ENCODE measurements at places on chromosomes 4 and X.
A peak's percentile ranks its signal among the peaks of the same experiment; 100 is the strongest.

DNA sequence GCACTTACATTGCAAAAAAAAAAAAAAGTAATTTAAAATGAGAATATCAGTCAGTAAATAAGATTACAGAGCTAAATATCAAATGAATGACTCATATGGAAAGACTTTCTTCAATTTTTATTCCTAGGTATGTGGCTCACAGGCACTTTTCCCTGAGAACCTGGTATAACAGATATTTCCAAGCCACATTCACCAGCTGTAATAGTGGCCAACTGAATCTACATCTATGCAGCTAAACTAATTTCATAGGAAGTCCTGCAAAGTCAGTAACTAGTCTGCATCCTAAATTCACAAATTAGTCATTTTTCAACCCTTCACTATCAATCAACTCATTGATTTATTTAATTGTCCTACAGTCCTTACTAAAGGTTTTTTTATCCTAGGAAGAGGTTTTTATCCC, 5.6 kb downstream of the PDE5A start:
- DNase-seq, result peak; percentile 73

- no peak for DNase-seq
These were observed 62.7 kb upstream of the GDPD2 start for GRCh38 chrX:70360366-70360765.

GRCh38 chr4:186078981-186079638, 10.2 kb downstream of the TLR3 start:
- peak; percentile 20 for DNase-seq

GRCh38 chrX:70052895-70053615, 3.3 kb upstream of the AWAT2 start:
- no peak for DNase-seq

- no peak for DNase-seq
These were observed 30.1 kb upstream of the CYSLTR1 start for GRCh38 chrX:78357342-78358055.

DNA sequence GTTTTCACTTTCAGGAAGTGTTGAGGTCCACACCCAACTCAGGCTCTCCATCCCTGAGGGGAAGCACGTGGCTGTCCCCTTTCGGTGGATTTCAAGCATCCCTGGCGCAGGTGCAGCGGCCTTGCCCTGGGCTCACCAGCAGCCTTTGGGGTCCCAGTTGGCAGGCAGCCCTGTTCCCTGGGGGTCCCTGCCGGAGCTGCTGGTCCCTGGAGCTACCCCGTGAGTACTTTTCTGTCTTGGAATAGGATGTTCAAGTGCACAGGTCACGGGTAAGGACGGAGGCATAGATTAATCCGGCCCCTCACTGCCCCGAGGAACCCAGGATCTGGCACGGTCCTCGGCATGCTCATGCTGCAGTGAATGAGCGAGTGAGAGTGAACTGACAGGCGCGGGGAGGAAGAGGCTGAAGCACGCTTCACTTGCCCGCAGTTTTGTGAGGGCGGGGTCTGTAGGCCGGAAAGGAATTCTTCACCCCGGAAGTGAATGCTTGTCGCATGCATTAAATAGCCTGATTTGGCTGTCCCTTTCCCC, 117.2 kb upstream of the FAT1 start:
- DNase-seq, result no peak

- DNase-seq, result peak; percentile 79
These were observed 236.7 kb upstream of the PGRMC2 start for GRCh38 chr4:128524311-128524710.

DNA sequence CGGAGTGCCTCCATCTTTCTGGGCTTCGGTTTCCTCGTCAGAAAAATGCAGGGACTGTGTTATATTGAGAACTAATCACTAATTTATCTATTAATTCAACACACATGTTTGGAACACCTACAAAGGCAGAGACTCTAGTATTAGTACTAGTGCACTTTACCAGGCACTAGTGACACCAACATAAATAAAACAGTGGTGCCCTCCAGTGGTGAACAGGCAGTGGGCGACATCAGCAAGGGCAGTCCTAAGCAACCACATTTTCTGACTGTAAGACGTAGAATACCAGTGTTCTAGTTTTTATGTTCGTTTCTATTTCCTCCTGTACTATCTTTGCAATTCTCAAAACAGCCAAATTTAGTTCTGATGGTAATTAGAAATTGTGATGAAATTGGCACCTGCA, 69.1 kb upstream of the UCP1 start:
- DNase-seq, result peak; percentile 46

- DNase-seq, result no peak
These were observed 128.2 kb upstream of the RASGEF1B start for GRCh38 chr4:81599742-81600380.

DNA sequence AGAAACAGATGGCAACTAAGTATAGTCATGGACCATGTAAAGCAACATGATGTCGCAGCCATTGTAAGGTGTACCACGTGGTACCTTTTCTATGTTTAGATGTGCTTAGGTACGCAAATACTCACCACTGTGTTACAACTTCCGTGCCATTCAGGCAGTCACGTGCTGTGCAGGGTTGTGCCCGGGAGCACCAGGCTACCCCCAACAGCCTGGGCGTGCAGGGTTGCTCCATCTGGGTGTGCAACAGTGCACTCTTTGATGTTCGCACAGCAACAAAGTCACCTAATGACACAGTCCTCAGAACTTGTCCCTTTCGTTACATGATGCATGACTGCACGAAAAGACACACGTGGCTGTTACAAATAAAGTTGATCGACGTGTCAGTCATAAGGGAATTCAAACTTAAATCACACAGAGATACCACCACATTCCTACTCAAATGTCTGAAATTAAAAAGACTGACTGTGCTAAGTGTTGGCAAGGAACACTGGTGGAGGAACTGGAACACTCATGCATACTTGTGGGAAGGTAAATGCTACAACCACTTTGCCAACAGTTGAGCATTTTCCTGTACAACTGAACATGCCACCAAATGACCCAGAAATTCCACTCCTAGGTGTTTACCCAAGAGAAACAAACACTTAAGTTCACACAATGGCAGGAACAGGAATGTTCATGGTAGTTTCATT, 24.3 kb downstream of the CPLX1 start:
- no peak for DNase-seq

DNA sequence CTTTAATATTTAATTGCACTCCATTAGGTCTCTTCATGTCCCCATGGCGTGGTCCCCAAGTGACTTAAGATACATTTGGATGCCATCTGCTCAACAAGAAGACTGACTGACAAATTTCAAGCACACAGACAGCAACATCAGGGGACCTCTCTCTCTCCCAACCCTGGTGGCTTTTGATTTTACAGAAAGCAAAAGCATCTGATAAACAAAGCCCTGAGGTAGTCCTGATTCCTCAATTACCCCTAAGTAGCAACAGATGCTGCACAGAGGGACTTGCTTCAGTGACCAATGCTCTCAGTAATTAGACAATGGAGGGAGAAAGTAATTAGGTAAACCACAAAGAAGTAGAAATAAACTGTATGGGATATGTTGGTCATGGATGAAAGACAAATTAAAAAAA, 426.4 kb downstream of the INPP4B start:
- no peak for DNase-seq

GRCh38 chrX:46574774-46575381, 1.3 kb downstream of the CHST7 start:
- DNase-seq, result peak; percentile 27

DNA sequence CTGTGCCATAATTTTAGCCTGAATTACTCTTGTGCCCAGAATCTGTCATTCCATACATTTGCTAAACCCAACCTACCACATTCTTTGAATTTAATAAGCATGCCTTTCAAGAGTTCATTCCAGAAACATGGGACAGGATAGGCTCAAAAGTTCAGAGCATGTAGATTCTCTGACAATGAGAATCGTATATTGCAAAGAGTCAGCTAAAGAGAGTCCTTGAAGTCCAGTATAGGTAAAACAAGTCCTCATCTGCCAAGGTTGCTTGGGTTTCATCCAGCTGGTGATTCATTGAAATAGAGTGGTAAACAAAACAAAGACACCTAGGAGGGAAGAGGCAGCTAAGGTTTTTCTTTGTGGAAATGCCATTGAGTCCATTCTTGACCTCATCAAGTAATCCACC, 249.3 kb upstream of the DIPK2B start:
- peak; percentile 34 for DNase-seq

- no peak for DNase-seq
These were observed 7.2 kb upstream of the STK26 start for GRCh38 chrX:132015875-132016274.

DNA sequence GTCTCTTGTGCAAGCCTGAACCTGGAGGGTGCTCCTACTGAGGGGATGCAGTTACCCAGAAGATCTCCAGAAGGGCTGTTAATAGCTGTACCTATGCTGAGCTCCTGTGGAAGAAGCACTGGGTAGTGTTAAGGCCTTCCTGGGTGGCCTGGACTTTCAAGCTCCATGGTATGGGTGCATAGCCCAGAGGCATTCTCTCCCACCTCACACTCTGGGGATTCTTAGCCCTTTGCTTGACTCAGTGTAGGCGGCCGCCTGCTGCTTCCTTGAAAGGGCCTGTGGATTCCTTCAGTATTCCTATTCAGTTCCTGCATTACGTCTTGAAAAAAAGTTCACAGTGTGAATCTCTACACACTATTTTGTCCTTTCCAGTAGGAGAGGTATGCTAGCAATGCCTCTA, 235.7 kb upstream of the MAGEB16 start:
- DNase-seq, result no peak

DNA sequence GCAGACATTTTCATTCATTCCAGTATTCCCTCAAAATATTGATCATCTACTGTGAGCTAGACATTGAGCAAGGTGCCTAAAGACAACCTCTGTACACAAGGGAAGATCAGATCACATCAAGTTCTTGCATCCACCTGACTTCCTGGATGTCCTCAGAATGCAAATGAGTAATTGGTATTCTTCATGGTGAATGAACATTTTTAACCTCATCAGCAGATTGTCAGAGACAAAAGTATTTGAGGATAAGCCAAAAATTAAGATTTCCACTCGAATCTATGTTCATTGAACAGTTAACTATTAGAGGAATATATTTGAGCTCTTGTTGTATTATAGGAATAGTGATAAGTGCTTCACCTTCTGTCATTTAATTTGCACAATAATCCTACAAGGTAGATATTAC, 1.3 kb downstream of the SMARCAD1 start:
- DNase-seq, result no peak

GRCh38 chr4:185693548-185694215, 118.3 kb downstream of the SORBS2 start:
- no peak for DNase-seq

Measured in choroid plexus epithelial cell (primary cell).